A172 (cell line): ENCODE measurements at places on chromosomes 11 and 22. TPM values are rescaled to one million over a fixed set of nuclear protein-coding genes. Genes with fewer than 3 reads are reported as not detected.

Gene CARNS1
- 0.05 TPM in 1 of 2 replicates, not detected in the other for total RNA-seq

Gene PYGM
- 0.12 TPM in 1 of 2 replicates, not detected in the other for total RNA-seq

Gene PGGHG
- 13.0 and 14.2 TPM in 2 replicates for total RNA-seq

Gene MIAT
- total RNA-seq: 1.9 and 2.2 TPM in 2 replicates

Gene TRIM6
- total RNA-seq: 5.0 and 6.7 TPM in 2 replicates

Gene CCDC15
- total RNA-seq: 3.7 and 4.1 TPM in 2 replicates

Gene XKR3
- 0.14 TPM in 1 of 2 replicates, not detected in the other for total RNA-seq

Gene MUC5AC
- total RNA-seq: not detected in 2 replicates

Gene TP53AIP1
- total RNA-seq: not detected in 2 replicates

Gene TSPAN18
- not detected in 2 replicates for total RNA-seq

Gene IL18
- 32.4 and 68.3 TPM in 2 replicates for total RNA-seq

Gene MGAT3
- total RNA-seq: 1.3 and 3.1 TPM in 2 replicates

Gene ANKRD42
- 7.0 and 11.1 TPM in 2 replicates for total RNA-seq

Gene ZNF214
- 1.8 and 2.3 TPM in 2 replicates for total RNA-seq

Gene KCNK4
- total RNA-seq: 0.07 TPM in 1 of 2 replicates, not detected in the other

Gene E2F8
- 6.5 and 8.2 TPM in 2 replicates for total RNA-seq

DNA sequence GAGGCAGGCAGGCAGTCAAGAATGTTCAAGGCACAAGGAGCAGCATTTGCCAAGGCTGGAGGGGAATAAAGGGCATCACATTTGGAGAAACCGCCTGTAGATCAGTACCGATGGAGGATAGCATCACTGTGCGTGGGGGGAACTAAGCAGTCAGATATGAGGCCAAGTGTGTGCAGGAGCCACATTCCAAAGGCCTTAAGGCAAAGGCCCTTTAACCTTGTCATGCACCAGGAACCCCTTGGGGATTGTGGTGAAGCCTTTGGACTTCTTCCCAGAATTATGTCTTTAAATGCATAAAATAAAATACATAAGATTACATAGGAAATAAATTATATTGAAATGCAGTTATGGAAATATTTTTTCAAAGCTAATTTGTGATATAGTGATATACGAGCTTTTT lies 532.1 kb downstream of the BUD13 start:
- DNase-seq: no peak

- DNase-seq: no peak
Observed at GRCh38 chr11:118610773-118611432, 3.5 kb downstream of the PHLDB1 start.

DNA sequence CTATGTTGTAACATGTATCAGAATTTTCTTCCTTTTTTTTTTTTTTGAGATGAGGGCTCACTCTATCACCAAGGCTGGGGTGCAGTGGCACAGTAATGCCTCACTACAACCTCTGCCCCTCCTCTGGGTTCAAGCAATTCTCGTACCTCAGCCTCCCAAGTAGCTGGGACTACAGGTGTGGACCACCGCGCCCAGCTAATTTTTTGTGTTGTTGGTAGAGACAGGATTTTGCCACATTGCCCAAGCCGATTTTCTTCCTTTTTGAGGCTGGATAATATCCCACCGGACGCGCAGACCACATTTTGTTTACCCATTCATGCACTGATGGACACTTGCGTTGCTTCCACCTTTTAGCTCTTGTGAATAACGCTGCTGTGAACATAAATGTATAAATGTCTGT lies 97.0 kb downstream of the BRD1 start:
- DNase-seq: no peak

- DNase-seq: no peak
Observed at GRCh38 chr11:13101644-13102512, 92.8 kb downstream of the RASSF10 start.

GRCh38 chr22:35154937-35155387 lies 89.0 kb downstream of the ISX start:
- peak; percentile 46 for DNase-seq

- DNase-seq: peak; percentile 32
Observed at GRCh38 chr22:45101515-45102227, 62.1 kb upstream of the NUP50 start.

- DNase-seq: no peak
Observed at GRCh38 chr22:49589301-49589700, 238.4 kb downstream of the BRD1 start.

DNA sequence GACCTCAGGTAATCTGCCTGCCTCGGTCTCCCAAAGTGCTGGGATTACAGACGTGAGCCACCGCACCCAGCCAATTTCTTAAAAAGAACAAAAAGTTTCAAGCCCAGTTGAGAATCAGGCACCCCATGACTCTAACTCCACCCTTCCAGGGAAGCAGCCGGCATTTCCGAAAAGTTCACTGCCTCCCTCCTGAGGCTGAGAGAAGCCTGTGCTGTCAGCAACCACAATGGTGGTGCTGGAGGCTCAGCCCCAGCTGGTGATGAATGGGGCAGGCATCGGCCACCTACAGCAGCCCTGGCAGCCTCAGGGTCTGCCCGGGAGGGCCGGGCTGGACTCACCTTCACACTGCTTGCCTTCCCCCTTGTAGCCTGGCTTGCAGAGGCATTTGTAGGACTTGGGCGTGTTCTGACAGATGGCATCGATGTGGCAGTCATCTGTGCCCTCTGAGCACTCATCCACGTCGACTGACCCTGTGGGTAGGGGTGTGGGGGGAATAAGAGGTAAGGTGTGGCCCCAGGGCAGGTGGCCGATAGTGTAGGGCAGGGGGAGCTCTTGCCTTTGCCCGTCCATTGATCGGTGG lies 4.3 kb downstream of the SCUBE1 start:
- no peak for DNase-seq

DNA sequence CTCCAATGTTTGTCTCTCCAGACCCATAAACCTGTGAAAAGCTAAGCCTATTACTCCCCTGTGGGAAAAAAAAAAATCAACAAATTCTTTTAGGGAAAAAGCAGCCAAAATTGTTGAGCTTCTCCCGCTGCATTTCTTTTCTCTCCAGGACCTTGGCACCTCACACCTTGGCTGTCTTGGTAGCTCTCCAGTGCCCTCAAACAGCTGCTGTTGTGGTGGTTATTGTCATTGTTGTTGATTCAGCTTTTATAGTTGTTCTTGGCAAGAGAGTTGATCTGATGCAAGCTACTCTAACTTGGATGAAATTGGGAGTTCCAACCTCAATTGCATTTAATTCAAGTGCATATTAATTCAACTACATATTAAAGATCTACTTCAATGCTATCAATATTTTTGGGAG lies 516.9 kb upstream of the LARGE1 start:
- DNase-seq: no peak

DNA sequence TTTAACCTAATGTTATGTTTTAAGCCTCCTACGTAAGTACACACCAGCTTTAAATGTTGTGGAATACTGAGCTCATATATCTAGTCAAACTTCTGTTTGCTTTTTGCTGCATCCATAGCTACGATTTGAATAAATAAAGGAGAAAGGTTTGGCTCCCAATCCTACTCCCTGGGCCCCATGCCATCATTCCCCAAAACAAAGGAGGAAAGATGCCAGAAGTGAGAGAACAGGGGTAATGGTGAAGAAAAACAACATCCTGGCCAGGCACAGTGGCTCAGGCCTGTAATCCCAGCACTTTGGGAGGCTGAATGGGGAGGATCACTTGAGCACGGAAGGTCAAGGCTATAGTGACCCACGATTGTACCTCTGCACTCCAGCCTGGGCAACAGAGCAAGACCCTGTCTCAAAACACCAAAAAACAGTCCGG lies 26.5 kb downstream of the SCGB1A1 start:
- no peak for DNase-seq

GRCh38 chr11:36792996-36793914 lies 195.2 kb upstream of the RAG2 start:
- no peak for DNase-seq

GRCh38 chr22:20430101-20430719 lies 7.4 kb downstream of the SCARF2 start:
- no peak for DNase-seq

- DNase-seq: peak; percentile 84
Observed at GRCh38 chr11:67262731-67263675, 3.3 kb upstream of the GRK2 start.

GRCh38 chr11:72775288-72776110 lies 18.3 kb downstream of the STARD10 start:
- no peak for DNase-seq

DNA sequence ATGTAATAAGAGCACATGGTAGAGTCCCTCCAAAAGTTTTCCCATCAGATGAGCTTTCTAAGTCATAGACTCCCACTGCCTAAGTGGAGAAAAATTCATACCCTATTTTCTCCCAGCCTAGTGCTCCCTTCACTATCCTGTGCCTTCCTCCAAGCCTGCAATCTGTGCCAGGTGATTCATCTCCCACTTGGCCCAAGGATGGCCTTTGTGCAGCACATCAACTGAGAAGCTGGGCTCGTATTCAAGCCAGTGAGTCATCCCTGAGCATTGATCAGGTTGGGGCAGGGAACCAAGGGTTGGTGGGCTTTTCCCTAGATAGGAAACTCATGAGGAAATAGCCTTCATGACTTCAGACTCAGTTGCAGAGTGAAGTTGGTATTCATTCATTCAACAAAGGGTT lies 64.6 kb downstream of the PANX1 start:
- peak; percentile 20 for DNase-seq

DNA sequence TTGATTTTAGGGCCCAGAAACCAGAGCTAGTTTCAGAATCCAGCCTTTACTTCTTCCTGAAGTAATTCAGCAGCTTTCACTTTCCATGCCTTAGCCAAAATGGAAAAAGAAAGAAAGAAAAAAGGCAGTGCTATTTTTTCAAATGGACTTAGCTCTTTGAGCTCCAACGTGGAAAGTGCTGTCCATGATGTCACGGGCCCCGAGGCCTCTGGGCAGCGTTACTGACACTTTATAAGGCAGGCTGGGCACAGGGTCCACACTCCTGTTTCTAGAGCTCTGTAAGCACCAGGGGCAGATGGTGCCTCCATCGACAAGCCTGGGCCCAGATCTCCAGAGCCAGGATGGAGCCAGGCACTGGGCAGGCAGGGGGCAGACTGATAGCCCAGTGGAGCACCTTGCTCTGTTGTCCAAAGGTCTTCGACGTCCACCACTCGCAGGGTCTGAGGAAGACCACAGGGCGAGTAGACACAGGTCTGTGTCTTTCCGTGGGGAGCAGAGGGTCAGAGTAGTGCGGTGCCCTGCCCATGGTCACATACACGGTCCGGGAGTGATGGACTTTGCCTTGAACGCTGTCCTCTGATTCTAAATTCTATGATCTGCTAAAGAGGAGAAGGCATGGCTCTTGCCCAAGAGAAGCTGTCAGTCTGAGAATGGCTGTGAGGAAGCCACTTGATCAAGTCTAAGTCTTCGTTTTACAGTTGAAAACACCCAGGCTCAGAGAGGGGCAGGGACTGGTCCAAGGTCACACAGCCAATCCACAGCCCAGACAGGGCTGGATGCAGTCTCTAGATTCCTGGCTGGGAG lies 22.0 kb upstream of the WNT11 start:
- DNase-seq: no peak

GRCh38 chr11:9277176-9277575 lies 12.0 kb upstream of the DENND5A start:
- no peak for DNase-seq

- no peak for DNase-seq
Observed at GRCh38 chr22:41846268-41846987, 13.5 kb downstream of the SREBF2 start.

DNA sequence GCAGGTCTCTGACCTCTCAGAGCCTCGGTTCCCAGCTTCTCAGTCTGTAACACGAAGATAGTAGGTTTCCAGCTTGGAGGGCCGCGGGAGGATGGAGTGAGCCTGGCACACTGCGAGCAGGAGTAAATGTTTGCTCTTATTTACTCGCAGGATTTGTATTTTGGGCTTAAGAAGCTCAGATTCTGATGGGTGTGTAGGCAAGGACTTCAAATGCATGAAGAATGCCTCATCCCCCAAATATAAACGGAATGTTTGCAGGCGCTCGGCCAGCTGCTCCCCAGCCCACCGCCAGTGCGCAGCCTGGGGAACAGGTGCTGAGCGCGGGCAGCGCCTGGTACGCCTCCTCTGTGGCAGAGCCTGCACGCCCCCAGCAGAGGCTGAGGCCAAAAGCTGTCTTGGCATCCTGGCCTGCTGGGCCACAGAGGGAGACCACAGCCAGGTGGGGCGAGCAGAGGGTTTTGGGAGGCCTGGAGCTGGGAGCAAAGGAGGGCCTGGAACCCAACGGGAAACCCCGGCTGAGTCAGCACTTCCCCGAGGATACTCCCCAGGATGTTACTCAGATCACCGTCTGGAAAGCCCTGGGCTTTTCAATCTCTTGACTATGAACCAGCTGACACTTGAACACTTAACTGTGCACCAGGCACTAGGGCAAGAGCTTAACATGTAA lies 9.4 kb downstream of the EHD1 start:
- peak; percentile 96 for DNase-seq

- no peak for DNase-seq
Observed at GRCh38 chr11:59112494-59112893, 5.5 kb downstream of the FAM111B start.

DNA sequence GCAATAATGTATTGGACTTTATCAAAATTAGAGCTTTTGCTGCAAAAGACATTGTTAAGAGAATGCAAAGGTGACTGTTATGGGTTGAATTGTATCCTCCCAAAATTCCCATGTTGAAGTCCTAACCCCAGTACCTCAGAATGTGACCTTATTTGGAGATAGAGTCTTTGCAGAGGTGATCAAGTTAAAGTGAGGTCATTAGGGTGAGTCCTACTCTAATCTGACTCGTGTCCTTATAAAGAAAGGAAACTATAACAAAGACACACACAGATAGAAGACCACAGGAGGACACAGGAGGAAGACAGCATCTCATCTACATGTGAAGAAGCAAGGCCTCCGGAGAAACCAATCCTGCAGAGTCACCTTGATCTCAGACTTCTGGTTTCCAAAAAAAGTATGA lies 1011.2 kb downstream of the TBC1D22A start:
- no peak for DNase-seq
